ENCODE measurements at places on chromosomes 2 and 18. TPM values are rescaled to one million over a fixed set of nuclear protein-coding genes. Genes with fewer than 3 reads are reported as not detected.
A peak's percentile ranks its signal among the peaks of the same experiment; 100 is the strongest.

- peak; percentile 68 for DNase-seq
These were observed 41.6 kb downstream of the KCNE4 start for GRCh38 chr2:223093436-223094241.

GRCh38 chr2:224208007-224208406, 168.9 kb upstream of the SERPINE2 start:
- DNase-seq: no peak

DNA sequence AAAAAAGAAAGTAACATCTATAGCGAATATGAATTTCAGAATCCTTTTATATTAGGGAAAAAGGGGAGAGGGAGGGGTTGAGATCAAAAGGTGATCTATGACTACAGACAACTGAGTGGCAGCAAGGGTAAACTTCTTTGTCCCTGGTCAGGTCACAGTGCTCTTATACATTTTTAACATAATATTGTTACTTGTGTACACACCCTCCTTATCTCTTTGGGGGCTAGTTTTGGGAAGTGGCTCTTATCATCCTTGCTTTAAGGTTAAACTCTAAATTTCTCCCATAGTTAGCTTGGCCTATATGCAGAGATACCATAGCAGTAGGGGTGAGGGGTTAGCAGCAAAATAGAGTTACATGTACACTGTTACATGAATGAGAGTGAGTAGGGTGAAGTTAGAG, 31.6 kb upstream of the ATG16L1 start:
- no peak for DNase-seq

- no peak for DNase-seq
These were observed 28.8 kb downstream of the BCL2 start for GRCh38 chr18:63290821-63291200.

GRCh38 chr2:196849895-196850294, 40.7 kb upstream of the C2orf66 start:
- DNase-seq: no peak

- no peak for DNase-seq
These were observed 266.8 kb upstream of the CXCR4 start for GRCh38 chr2:136384531-136385303.

DNA sequence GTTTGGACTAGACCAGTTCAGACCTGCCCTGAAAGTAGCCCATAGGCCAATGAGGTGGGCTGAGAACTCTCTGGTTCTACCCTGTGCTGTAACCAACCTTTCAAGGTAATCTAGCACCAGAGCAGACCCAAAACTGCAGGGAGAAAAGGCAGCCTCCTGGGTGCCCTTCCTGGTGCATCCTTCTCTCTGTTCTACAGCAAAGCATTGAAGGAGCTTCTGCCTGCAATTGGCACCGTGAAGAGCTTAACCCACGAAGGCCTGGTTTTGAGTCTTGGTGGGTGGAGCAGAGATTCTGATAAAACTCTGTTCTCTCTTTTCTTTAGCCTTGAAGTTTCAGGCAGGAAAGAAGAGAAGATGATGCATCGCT, 55.5 kb downstream of the LIPG start:
- no peak for DNase-seq

Gene B3GNT7
- total RNA-seq: 2.7 TPM

Gene ARHGAP15
- total RNA-seq: 3.6 TPM

DNA sequence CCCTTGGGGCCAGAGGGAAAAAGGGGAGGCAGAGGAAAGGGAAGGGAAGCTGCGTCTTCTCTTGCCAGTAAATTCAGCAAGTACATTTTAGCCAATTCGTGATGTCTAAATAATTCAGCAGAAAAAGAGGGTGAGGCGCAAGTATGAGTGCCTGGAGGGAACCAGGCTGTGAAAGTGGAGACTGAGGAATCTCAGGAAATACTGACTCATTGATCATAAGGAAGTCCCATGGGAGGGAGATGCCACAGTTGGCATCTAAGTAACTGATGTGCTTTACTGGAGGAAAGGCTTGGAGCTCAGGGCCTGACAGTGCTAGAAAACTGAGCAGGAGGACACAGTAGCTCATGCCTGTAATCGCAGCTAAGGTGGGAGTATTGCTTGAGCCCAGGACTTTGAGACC, 31.1 kb downstream of the KIF5C start:
- DNase-seq: no peak

DNA sequence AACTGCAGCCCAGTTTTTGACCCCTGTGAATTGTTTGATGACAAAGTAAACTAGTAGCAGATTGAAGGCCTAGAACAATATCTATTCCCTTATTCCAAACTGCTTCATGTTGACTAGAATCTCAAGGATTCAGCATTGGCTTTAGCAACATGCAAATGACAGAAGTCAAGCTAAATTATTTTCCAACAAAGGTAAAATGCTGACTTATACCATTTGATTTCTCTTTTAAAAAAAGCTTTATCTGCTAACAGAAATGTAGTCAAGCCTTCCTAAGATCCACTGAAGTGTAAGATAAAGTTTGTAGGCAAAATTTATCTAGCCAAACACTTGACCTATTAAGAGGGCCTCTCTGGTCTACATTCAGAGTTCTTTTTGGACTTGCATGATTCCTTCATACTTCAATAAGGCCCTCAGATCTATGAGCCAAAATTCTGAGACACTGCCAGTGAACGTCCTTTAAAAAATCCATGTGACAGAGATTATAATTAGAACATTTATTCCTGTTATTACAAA, 9.5 kb upstream of the CYBRD1 start:
- no peak for DNase-seq

DNA sequence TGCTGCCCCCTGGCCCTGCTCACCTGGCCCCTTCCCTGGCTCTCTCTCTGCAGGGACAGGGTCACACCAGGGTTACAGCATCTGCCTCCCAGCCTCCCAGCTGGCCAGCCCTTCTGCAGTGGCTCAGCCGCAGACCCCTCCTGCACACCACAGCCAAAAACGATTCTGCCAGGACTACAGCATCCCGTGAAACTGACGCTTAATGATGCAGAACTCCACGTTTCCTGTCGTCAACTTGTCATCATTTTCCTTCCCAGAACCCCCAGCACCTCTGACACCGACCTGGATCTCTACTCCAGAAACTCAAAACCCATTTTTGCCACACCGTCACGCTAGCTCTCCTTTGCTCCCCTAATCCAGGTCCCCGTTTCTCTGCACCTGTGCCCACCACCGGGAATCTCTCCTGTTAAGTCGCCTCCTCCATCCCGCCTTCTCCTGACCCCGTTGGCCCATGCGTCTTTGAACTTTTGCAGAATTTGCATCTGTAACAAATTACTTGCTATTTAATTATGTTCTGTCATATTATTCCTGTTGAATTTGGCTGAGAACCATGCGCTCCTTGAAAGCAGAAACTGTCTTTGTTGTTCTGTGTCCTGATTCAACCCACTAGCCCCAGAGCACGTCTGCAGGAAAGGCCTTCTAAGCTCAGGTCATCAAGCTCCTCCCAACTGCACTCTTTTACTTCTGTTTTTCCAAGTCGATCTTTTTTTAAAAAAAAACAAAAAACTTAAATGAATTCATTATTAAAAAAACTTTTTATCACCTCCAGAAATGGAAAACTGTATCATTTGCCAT, 173.2 kb upstream of the COPS8 start:
- no peak for DNase-seq

Gene GTF2A1L
- total RNA-seq: not detected

Gene YWHAQ
- 190 TPM for total RNA-seq

Gene SLC35F5
- 61.3 TPM for total RNA-seq

Gene LIMS1
- 74.2 TPM for total RNA-seq

GRCh38 chr2:232104076-232104646, 142.6 kb downstream of the DIS3L2 start:
- DNase-seq: no peak

DNA sequence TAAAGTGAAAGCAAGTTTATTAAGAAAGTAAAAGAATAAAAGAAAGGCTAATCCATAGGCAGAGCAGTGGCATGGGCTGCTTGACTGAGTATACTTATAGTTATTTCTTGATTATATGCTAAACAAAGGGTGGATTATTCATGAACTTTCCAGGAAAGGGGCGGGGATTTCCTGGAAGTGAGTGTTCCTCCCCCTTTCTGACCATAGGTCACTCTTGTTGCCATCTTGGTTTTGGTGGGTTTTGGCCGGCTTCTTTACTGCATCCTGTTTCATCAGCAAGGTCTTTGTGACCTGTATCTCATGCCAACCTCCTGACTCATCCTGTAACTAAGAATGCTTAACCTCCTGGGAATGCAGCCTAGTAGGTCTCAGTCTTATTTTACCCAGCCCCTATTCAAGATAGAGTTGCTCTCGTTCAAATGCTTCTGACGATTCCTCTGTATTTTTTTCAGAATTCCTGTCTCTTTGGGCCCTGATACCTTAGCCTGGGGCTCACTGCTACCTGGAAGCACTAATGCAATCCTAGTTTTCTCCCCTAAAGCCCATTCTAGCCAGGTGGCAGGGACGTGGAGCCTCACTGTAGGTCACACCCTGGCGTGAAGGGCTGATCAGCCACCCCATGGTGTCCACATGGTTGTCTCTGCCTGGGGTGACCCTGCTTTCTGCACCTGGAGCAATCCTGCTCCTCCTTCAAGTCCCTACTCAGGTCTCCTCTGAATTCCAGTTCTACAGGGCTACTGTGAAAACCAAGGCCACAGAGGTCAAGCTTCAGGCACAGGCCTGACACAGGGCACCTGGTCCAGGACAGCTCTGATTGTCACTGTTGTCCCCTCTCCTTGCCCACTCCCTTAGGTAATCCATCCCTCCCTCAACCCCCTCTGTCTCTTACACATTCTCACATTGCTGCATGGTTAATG, 6.0 kb upstream of the SLC35F6 start:
- no peak for DNase-seq

GRCh38 chr18:47582093-47582492, 330.6 kb upstream of the SKOR2 start:
- DNase-seq: no peak

- DNase-seq: peak; percentile 14
These were observed 29.4 kb downstream of the ITM2C start for GRCh38 chr2:230893841-230894781.

DNA sequence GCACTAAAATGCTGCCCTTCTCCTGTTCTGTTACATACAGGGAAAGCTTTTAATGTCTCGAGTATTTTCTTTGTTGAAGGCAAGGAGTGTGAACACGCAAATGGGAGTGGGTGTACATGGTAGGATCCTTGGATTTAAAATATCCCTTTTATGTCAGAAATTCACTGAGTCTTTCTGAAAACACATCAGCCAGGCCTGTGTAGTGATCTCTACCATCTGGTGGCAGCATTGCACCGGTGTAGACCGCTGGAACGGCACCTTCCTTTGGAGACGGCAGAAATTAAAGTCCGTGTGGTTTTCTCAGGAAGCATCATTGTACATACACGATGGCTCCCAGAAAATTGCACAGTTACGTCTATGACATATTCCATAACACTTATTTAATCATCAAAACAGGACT, 515.8 kb downstream of the GALR1 start:
- no peak for DNase-seq

GRCh38 chr2:238060096-238060541, 682 bp upstream of the SCLY start:
- no peak for DNase-seq

DNA sequence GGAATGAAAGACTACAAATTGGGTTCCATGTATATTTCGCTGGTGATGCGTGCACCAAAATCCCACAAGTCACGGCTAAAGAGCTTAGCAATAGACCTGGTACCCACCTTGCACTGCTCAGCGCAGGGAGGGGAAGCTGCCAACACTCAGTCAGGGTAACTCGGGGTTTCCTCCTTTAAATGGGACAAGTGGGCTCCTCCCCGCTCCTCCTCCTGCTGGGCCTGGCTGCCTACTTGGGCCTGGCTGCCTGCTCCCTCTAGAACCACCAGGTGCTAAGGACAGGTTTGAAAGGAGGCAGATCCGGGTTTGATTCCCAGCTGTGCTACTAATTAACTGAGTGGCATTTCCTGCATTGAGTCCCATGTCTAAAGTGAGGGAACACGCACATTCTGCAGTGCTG, 23.4 kb downstream of the MYO7B start:
- no peak for DNase-seq

Gene STPG4
- 0.52 TPM for total RNA-seq

- no peak for DNase-seq
These were observed 83.9 kb upstream of the SLC39A10 start for GRCh38 chr2:195572895-195573683.

GRCh38 chr2:190707726-190708125, 58.8 kb downstream of the NAB1 start:
- no peak for DNase-seq

Gene ZAP70
- 0.99 TPM for total RNA-seq

DNA sequence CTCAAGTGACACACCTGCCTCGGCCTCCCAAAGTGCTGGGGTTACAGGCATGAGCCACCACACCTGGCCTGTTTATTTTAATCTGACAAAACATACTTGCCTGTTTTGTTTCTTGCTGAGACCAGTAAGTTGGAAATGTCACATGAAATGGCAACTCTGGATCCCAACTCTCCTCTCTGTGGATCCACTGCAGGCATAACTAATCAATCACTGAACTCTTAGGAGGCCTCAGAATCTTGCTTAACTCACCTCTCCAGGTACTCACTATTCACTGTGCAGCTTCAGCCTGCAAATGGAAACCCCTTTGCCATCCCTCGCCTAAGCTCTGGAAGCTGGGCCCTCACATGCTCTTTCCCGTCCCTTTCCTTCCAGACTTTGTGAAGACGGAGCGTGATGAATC, 56.4 kb upstream of the ATG16L1 start:
- DNase-seq: no peak

- DNase-seq: no peak
These were observed 78.3 kb upstream of the HS6ST1 start for GRCh38 chr2:128396946-128397345.

DNA sequence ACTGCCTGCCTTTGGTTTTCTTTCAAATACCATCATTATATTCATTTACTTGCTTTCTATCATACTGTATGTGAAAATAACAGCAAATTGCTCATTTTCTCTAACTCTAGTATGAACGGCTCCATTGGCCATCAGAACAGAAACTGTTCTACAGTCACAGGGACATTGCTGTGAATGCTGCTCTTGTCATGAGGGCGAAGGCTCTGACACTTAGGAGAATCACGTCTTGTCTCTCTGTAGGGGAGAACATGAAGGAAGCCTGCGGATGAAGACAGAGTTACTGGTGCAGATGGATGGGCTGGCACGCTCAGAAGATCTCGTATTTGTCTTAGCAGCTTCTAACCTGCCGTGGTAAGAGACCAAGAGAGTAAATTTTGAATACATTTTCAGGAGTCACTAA, 41.7 kb upstream of the ELOA2 start:
- no peak for DNase-seq

Gene ARHGEF33
- 0.30 TPM for total RNA-seq

GRCh38 chr18:61308795-61309393, 24.3 kb upstream of the CDH20 start:
- no peak for DNase-seq

GRCh38 chr18:65239787-65240186, 511.0 kb upstream of the CDH7 start:
- DNase-seq: no peak

Gene FTCDNL1
- total RNA-seq: 3.1 TPM

DNA sequence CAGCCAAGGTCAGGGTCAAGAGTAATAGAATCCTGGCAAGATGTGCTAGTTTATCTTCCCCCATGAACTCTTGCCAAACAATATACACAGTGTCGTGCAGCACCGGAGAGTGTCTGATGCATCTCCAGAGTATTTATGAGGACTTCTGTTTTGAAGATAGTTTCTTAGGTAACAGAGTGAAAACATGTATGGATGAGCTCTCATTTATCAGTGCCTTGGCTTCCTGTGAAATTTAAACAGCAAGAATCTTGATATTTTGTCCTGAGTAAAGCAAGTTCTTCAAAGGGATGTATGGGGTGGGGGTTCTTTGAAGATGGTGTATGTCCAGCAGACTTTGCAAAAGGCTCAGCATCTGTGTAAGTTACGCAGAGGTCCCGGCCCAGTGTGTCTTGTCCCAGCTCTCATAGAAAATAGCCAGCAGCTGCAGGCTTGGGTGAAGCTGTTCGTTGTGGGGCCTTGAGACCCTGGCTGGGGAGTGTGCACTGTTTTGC, 361.0 kb upstream of the NT5C1B start:
- no peak for DNase-seq

Gene XIRP2
- 2,395 TPM for total RNA-seq
